ENCODE measurements at places on chromosomes 16 and 17.
A peak's percentile ranks its signal among the peaks of the same experiment; 100 is the strongest.

DNA sequence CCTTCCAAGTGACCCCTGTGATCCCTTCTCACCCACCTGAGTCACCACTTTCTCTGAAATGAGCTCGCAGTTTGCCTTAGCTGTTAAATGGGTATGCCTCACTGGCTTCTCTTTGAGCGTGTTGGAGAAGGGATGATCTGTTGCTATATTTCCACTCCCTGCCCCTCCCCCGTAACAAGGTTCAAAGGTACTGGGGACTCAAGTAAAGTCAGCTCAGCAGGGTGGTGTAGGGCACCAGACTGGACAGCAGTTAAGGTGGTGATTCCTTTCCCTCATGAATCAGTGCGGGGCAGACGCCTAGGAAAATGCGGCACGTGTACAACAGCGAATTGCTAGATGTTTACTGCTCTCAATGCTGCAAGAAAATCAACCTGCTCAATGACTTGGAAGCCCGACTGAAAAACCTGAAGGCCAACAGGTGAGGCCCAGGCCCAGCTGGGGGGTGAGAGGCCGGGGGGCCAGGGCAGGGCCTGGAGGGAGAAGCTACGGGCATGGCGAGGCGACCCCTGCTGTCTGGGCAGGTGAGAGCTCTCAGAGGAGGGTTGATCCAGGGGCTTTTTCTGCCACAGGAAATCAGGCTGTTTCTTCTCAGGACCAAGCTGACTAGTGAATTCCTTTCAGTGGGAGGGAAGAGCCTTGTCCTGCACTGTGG lies 130.3 kb downstream of the RAB11FIP4 start:
- H3K4me1 ChIP-seq: no peaks in the 10 kb centered on the region
- no peak overlapping the region for H3K27ac ChIP-seq
- no peak for DNase-seq
- no peak overlapping the region for H3K4me3 ChIP-seq

- no peaks in the 10 kb centered on the region for H3K4me1 ChIP-seq
- H3K36me3 ChIP-seq: no peaks in the 10 kb centered on the region
- H3K27ac ChIP-seq: no peak overlapping the region
- no peak overlapping the region for H3K4me3 ChIP-seq
These were observed 5.2 kb downstream of the KRT39 start for GRCh38 chr17:40961591-40961990.

DNA sequence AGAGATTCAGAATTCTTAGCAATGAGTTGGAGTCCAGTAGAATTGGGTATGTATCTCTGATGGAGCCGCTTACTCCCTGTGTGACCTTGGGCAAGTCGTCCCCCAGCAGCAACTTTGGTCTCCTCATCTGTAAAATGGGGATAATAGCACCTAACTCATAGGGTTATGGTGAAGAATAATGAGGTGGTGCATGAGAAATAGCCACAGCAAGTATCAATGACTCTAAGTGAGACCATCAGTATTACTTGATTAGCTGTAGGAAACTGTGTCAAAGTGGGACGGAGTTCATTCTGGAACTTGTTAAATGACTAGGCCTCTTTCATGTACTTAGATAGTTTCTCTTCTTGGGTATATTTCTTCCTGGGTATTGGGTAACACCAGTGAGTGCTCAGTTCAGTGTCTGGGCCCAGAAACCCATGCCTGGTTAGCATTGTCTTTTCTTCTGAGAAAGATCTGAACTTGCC lies 6.4 kb downstream of the PRKCB start:
- H3K4me3 ChIP-seq: no peak overlapping the region
- peaks cover 23% of the 10 kb centered on the region for H3K4me1 ChIP-seq
- H3K27ac ChIP-seq: no peak overlapping the region

DNA sequence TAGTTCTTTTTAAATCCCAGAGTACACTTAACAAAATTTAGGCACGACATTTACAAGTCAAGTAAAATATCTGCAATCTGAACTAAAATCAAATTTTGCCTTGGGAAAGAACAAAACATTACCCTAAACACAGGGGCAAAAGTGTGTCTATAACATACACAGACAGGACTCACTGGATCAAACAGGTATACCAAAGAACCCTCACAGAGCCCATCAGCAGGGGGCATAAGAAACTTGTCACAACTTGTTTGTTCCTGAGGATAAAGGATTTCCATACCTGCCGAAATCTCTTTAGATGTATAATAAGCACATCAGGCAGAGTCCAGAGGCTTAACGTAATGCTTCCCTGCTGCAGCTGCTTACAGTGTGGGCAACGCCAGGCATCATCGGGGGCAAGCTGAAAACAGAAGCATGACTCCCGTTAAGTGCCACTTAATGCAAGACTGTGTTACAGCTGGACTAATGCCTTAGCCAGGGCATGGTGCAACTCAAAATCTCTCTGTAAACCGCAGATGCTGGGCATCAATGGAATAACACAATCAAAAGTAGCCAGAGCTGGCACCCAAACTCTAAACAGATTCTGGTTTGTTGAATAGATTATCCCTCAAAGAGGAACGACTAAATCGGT lies 67.0 kb downstream of the USP31 start:
- H3K4me1 ChIP-seq: no peaks in the 10 kb centered on the region
- no peaks in the 10 kb centered on the region for H3K27me3 ChIP-seq
- peaks cover 19% of the 10 kb centered on the region for H3K36me3 ChIP-seq
- no peak overlapping the region for H3K27ac ChIP-seq
- DNase-seq: no peak

- DNase-seq: peak; percentile 92
- no peaks in the 10 kb centered on the region for H3K27me3 ChIP-seq
- peak overlapping the region; percentile 82 for H3K4me3 ChIP-seq
- peaks cover 11% of the 10 kb centered on the region for H3K4me1 ChIP-seq
These were observed 16.7 kb downstream of the GNGT2 start for GRCh38 chr17:49193513-49194296.

DNA sequence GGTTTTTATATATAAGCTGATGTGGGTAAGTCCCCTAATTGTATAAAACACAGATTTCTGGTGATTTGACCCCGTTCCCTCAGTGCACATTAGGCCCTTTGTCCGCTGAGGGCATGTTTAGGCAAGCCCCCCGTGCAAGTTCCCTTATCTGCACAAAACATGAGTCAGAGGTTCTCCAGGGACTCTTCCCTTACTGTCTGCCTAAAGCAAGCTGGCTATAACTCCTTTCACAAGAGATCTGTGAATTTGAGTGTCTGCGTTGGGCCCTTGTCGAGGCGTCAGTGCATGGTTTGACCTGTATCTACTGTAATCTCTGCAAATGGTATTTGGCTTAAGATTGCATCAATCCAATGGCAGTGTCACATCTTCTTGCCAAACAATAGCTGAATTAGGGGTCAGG lies 712.8 kb downstream of the CDH8 start:
- H3K4me3 ChIP-seq: no peak overlapping the region
- no peaks in the 10 kb centered on the region for H3K36me3 ChIP-seq
- H3K27me3 ChIP-seq: no peaks in the 10 kb centered on the region
- no peaks in the 10 kb centered on the region for H3K4me1 ChIP-seq

DNA sequence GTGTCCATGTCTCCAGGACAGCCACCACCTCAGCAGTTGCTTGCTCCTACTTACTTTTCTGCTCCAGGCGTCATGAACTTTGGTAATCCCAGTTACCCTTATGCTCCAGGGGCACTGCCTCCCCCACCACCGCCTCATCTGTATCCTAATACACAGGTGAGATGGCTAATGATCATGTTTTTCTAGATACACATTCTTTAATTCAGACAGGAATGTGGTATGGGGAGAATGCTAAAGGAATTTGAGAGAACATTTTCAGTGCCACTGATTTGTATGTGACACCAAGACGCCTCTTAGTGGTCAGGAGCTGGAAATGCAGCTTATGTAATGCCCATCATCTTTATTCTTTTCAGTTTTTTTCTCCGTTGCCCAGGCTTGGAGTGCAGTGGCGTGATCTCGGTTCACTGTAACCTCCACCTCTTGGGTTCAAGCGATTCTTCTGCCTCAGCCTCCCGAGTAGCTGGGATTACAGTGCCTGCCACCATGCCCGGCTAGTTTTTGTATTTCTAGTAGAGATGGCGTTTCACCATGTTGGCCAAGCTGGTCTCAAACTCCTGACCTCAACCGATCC lies 8.9 kb upstream of the RAPGEFL1 start:
- no peak overlapping the region for H3K27ac ChIP-seq
- DNase-seq: peak; percentile 41
- H3K36me3 ChIP-seq: peaks cover 54% of the 10 kb centered on the region
- H3K4me1 ChIP-seq: no peaks in the 10 kb centered on the region

- no peaks in the 10 kb centered on the region for H3K4me1 ChIP-seq
- DNase-seq: no peak
- no peak overlapping the region for H3K27ac ChIP-seq
- no peaks in the 10 kb centered on the region for H3K36me3 ChIP-seq
These were observed 140.3 kb upstream of the ERCC4 start for GRCh38 chr16:13779676-13780075.

DNA sequence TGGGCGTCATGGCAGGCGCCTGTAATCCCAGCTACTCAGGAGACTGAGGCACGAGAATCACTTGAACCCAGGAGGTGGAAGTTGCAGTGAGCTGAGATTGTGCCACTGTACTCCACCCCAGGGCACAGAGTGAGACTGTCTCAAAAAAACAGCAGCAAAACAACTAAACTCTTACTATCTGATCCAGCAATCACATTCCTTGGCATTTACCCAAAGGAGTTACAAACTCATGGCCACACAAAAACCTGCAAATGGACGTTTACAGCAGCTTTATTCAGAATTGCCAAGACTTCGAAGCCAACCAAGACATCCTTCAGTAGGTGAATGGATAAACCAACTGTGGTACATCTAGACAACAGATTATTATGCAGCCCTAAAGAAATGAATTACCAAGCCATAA lies 4.0 kb downstream of the SIAH1 start:
- H3K36me3 ChIP-seq: no peaks in the 10 kb centered on the region
- H3K27ac ChIP-seq: no peak overlapping the region
- H3K27me3 ChIP-seq: no peaks in the 10 kb centered on the region

DNA sequence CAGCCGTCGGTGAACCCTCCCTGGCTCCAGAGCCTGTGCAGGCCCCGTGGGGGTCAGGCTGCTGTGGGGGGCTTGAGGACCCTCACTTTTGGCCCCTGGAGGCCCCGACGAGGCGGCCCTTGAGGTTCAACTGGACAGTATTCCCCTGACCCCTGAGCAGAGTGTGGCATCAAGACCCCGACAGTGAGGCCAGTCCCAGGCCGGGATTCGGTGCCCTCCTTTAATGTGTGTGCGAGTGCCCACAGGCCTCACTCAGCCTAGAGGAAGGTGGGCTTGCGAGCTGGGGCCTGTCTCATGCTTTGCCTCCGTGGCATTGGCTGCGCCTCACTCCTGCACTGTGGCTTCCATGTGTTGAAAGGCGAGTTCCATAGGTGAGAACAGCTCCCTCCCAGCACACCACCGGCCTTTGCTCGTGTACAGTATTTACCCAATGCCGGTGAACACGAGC lies 94.5 kb downstream of the METRNL start:
- no peak for DNase-seq
- H3K4me3 ChIP-seq: no peak overlapping the region
- no peaks in the 10 kb centered on the region for H3K4me1 ChIP-seq
- H3K36me3 ChIP-seq: no peaks in the 10 kb centered on the region
- no peaks in the 10 kb centered on the region for H3K27me3 ChIP-seq

- no peak overlapping the region for H3K4me3 ChIP-seq
- H3K4me1 ChIP-seq: no peaks in the 10 kb centered on the region
- DNase-seq: no peak
- no peaks in the 10 kb centered on the region for H3K36me3 ChIP-seq
- no peak overlapping the region for H3K27ac ChIP-seq
These were observed 1135.3 kb upstream of the CDH8 start for GRCh38 chr16:63171545-63171944.

DNA sequence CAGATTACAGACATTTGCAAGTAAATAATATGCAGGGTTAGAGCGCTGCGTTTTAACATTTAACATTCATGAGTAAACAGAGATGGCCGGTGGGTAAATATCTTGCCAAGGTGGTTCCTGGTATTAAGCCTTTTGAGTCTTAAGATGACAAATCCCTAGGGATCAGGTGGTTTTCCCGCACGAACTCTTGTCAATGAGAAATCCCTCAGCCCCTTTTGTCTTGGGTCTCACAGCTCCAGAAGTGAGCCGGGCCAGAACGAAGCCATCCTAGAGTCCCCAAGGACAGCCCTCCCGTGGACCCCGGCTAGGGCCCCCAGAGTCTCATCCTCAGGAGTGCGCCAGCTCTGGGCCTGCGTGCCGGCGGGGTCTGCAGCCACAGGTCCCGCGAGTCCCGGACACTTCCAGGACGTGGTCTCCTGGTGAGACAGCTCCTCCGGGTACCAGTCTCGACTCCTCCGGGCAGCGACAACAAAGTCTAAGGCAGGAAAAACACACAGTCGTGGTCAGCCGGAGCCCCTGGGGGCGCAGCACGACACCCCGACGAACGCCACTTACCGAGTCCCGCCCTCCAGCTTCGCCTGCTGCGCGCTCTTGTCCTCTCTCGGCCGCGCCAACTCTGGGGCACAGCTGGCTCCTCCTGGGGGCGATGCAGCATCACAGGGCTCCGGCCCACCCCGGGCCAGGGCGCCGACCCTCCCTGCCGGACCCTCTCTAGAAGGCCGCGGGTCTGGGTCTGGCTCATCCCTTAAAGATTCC lies 13.3 kb downstream of the MIS12 start:
- peak; percentile 22 for DNase-seq
- peaks cover 9% of the 10 kb centered on the region for H3K27me3 ChIP-seq
- H3K4me1 ChIP-seq: peaks cover 8% of the 10 kb centered on the region
- no peak overlapping the region for H3K27ac ChIP-seq

DNA sequence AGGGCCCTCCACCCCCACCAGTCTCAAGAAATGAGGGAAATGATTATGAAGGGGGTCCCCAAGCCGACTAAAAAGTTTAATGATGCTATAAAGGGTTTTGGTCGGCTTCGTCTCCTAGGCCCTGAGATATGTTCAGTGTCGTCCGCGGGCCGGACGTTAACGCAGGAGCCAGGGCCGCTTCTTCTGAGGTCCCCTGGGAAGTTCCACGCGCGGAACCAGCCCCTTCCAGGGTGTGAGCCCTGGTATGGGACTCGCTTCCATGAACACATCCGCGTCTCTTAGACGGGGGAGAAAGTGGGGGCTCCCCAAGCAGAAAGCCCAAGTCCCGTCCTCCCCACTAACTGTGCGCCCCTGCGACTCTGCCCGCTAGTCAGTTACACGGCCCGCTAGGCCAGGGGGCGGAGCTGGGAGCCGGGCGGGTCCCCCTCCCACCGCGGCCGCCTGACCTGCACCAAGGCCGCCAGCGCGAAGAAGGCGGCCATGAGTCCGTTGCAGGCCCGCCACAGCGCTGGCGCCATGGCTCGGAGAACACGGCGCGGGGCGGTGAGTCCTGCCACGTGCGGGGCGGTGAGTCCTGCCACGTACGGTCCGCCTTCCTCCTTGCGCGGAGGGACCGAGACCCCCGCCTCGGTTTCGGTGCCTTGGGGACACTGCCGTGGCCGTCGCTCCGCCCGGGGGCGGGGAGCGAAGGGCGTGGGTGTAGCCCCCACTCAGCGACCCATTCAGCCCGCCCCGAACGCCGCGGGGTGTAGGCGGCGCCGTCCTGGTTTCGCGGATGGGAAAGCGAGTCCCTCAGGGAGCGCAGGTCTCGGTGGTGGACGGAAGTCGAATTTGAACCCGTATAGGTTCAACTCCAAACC lies at the start of gene TMEM220:
TMEM220 (minus strand) TSS at position 690 of the 860 bp plus-strand sequence; CDS start at position 518, 172 bp downstream.
- peak; percentile 49 for DNase-seq
- no peaks in the 10 kb centered on the region for H3K36me3 ChIP-seq
- H3K4me3 ChIP-seq: peak within 1 kb of the TSS; percentile 52
- H3K27me3 ChIP-seq: peaks cover 4% of the 10 kb centered on the region
- H3K27ac ChIP-seq: no peak within 1 kb of the TSS

- H3K4me1 ChIP-seq: no peaks in the 10 kb centered on the region
- H3K36me3 ChIP-seq: no peaks in the 10 kb centered on the region
- H3K27ac ChIP-seq: no peak overlapping the region
- no peak overlapping the region for H3K4me3 ChIP-seq
- no peaks in the 10 kb centered on the region for H3K27me3 ChIP-seq
These were observed 37.9 kb downstream of the TBCD start for GRCh38 chr17:82789806-82790205.

- no peaks in the 10 kb centered on the region for H3K27me3 ChIP-seq
- no peak overlapping the region for H3K4me3 ChIP-seq
- no peak for DNase-seq
- H3K27ac ChIP-seq: no peak overlapping the region
These were observed 58.9 kb downstream of the NDEL1 start for GRCh38 chr17:8494506-8495111.

All from A673 (cell line).